C1 segment of cervical spinal cord (tissue), 14 donors: ENCODE measurements at places on chromosomes 4 and X.

- DNase-seq, result no peak
These were observed 289.7 kb downstream of the DKK2 start for GRCh38 chr4:106746451-106746850.

DNA sequence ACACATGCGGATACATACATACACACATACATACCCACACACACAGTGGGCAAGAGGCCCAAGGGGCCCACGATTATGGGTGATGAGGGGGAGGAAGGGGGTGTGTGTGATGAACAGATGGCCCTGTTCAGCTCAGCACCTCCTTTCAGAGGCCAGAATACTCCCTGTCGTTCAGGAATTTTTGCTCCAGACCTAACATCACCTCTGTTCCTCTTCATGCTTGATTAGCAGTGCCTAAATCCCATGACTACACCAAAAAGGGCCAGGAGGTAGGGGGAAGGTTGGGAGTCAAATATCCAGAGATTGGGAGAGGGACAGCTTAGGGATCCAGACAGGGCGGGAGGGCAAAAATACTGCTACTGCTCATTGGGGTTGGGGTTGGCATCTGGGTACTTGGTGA, 42.7 kb downstream of the SMC1A start:
- no peak for DNase-seq

GRCh38 chr4:149296084-149296483, 519.6 kb downstream of the IQCM start:
- DNase-seq, result no peak

GRCh38 chr4:72909461-72909860, 160.1 kb downstream of the COX18 start:
- no peak for DNase-seq

DNA sequence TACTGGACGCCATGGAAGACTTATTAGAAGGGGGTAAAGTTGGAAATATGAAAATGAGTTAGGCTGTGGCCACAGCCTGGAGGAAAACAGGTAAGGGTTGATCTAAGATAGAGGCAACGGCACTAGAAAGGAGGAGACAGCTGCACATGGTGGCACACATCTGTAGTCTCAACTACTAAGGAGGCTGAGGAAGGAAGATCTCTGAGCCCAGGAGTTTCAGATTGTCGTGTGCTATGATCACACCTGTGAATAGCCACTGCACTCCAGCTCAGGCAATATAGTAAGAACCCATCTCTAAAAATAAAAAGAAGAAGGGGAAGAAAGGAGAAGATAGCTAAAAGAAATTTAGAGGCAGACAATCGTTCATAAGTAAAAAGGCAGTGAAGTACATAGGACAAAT, 87.8 kb upstream of the SORBS2 start:
- no peak for DNase-seq

DNA sequence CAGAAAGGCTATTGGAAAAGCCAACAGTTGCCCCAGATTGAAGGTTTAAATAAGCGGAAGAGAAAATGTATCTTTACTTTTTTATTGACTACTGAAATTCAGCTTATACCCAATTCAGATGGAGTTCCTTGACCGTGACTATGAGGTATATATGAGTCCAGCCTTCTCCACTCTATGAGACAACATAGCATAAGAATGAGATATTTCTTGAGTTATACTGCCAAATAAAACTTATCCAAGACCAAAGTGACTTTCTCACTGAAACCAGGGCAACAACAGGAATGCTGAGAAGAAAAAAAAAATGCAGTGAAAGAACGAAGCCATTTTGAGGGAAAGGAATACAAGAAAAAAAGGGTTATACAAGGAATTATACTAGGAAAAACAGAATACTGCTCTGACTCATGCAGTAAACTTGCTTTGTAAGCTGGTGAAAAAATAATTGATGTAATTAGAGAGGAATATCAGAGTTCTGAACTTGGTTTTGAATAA, 16.3 kb upstream of the PDK3 start:
- no peak for DNase-seq

DNA sequence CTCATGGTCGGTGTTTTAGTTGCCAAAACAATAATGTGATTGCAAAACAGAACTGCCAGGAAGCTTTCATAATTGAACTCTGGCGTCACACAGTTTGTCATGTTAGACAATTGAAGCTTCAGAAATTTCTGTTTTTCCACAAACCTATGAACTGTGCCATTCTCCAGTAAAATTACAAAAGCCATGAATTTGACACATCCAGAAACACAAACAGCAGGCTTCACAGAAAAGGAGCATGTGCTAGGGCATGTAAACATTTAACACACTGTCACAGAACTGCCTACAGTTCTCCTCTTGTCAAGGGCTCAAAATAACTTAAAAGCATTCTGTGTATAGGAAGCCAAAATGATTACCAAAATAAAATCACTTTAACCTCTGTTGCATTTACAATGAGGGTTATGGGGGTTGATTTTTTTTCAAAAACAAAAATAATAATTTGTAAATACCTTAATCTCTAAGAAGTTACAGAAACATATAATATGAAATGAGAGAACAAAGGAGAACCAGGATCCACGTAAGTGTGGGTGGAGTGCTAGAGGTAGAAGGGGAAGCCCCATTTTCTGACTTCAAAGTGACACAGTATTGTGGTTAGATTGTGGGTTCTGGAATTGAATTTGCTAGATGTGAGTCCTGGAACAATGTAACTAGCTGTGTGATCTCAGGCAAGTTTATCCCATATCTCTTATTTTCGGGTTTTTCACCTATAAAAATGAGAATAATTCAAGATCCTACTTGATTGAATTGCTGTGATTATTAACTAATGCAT, 295.0 kb downstream of the CENPC start:
- DNase-seq, result no peak

- no peak for DNase-seq
These were observed 181.9 kb downstream of the SPRY1 start for GRCh38 chr4:123578276-123579029.

DNA sequence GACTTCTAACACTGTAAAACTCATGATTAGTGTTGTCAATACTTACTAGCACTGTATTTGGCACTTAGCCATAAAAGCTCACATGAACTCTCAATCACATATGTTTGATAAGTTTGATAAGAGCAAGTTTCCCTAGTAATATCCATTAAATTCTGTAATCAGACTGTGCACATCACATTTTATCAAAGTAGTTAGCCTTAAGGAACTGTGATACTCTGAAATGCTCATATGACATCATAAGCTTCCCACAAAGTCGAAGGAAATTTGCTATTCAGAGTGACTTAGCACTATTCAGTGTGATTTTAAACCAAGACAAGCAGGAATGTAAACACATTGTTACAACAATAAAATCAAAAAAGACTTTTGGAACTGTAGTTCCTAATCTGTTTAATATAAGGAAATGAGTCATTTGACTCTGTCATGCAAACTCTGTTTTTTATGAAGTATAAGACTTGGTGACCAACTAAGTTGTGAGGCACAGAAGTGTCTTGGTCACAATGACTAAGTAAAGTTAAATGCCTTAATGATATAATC, 6.7 kb downstream of the SLC7A11 start:
- no peak for DNase-seq

- no peak for DNase-seq
These were observed 68.5 kb downstream of the METTL14 start for GRCh38 chr4:118753685-118754084.
